Suprapubic skin (tissue), 4 donors: ENCODE measurements at places on chromosomes 13 and 19. TPM values are rescaled to one million over a fixed set of nuclear protein-coding genes. Genes with fewer than 3 reads are reported as not detected.

DNA sequence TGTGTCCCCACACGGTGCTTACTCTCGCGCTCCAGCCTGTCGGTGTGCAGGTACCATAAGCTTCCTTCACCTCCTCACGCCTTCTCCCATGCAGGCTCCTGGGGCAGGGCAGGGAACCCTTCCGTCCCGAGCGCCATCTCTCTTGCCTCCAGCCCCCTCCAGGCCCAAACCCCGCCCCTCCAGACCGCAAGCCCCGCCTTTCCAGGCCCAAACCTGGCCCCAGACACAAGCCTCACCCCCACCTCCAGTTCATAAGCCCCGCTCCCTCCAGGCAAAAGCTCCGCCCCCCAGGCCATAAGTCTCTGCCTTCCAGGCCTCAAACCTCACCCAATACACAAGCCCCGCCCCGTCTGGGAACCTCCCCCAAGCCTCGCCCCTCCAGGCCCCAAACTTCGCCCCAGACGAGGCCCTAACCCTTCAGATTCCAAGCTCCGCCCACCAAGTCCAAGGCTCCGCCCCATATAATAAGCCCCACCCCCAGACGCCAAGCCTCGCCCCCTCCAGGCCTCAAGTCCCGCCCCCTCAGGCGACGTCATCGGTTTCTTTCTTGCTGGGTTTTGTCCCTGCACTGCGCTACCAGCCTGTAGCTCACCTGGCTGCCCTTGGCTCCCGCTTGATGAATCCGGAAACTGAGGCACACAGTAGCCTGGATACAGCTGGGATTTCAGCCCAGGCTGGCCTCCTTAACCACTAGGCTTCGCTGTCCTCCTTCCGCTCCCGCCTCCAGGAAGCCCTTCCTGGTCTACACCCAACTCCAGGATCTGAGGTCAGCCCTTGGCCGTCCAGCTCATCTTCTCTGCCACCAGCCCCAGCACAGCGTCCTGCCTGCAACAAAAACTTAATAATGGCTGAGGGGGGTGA, 16.1 kb downstream of the MKNK2 start:
- no peaks in the 10 kb centered on the region for H3K27me3 ChIP-seq
- H3K36me3 ChIP-seq: peaks cover 23% of the 10 kb centered on the region
- peaks cover 53% of the 10 kb centered on the region for H3K4me1 ChIP-seq
- H3K4me3 ChIP-seq: no peak overlapping the region
- peak; percentile 89 for DNase-seq

DNA sequence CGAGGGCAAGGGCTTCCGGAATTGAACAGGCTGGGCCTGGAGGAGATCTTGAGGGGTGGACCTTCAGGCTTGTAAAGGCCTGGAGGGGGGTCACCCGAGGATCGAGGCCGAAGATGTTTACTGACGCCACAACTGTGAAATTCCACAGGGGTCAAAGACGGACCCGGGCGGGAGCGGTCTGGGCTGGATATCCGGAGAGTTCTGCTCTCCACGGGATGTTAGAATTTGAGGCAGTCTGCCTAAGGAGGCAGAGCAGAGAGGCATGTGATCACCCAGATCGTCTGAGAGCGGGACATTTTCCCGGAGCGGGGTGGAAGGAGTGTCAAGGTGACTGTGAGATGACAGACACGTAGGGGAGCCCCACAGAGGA, 13.2 kb downstream of the KLHL26 start:
- H3K4me1 ChIP-seq: peaks cover 42% of the 10 kb centered on the region
- peak overlapping the region; percentile 36 for H3K4me3 ChIP-seq
- no peaks in the 10 kb centered on the region for H3K36me3 ChIP-seq
- H3K27me3 ChIP-seq: no peaks in the 10 kb centered on the region
- DNase-seq: no peak

DNA sequence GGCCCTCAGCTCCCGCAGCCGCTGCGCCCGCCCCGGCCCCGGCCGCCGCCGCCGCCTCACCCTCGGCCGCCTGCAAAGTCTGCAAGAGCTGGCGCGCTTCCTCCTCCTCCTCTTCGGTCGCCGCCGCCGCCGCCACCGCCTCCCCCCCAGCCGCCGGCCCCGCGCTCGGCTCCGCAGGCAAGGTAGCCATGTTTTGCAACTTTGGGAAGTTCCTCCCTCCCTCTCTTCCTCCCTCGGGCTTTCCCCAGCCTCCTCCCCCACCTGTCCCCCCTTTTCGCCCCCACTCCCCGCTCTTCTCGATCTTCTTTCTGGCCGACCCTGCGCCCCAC, 433 bp downstream of the SIX5 start:
- H3K4me3 ChIP-seq: peak overlapping the region; percentile 86
- no peaks in the 10 kb centered on the region for H3K27me3 ChIP-seq
- H3K36me3 ChIP-seq: no peaks in the 10 kb centered on the region
- peak; percentile 81 for DNase-seq
- peaks cover 47% of the 10 kb centered on the region for H3K4me1 ChIP-seq

- DNase-seq: no peak
- H3K27me3 ChIP-seq: no peaks in the 10 kb centered on the region
Measured at GRCh38 chr13:110444226-110444653, 117.3 kb downstream of the RAB20 start.

DNA sequence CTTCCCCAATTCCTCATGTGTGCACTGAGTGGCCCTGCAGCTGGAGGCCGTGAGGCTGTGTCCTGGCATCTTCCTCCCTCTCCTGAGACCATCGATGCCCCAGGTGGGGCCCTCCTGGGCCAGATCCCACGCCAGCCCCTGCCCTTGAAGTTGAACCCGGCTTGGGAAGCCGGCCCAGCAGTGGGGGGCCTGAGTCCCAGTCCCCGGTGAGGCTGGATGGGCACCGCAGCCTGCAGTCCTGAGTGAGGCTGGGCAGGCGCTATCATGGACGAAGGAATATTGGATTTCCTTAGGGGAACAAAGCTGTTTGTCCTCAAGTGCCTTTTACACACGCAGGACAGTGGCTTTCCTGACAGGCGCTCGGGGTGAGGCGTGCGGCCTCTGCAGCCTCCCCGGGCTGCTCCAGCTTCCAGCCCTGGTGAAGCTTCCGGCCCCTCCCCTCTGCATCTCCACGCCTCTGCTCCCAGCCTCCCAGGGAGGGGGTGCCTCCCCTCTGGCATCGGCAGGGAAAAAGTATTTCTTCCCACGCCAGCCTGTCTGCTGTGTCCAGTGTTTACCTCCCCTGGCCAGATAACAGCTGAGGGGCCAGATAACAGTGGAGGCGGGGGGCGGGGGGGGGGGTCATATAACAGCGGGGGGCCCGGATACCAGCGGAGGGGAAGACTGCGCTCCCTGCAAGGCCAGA, 159.5 kb downstream of the KDM4B start:
- no peak overlapping the region for H3K4me3 ChIP-seq
- H3K27ac ChIP-seq: no peak overlapping the region
- no peak for DNase-seq

DNA sequence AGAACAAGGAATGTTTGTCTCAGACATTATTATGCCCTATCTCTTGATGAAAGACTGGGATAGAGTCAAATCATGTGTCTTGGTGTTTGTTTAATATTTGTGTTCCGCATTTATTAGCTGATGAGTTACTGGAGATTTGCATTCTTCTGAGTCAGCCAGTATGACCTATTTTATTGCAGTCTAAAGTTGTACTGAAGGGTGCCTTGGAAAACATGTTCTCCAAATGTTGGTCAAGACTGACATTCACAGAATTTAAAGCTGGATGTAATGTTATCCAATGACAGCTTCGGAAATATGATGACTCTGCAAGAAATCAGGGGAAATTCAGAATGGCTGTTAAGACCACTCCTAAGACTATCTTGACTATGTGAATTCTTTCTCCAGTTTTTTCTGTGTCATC, 134.0 kb downstream of the KCNRG start:
- H3K27ac ChIP-seq: no peak overlapping the region
- H3K4me1 ChIP-seq: no peaks in the 10 kb centered on the region
- H3K4me3 ChIP-seq: no peak overlapping the region
- no peaks in the 10 kb centered on the region for H3K36me3 ChIP-seq

Gene KLK12
- total RNA-seq: 5.0 TPM

DNA sequence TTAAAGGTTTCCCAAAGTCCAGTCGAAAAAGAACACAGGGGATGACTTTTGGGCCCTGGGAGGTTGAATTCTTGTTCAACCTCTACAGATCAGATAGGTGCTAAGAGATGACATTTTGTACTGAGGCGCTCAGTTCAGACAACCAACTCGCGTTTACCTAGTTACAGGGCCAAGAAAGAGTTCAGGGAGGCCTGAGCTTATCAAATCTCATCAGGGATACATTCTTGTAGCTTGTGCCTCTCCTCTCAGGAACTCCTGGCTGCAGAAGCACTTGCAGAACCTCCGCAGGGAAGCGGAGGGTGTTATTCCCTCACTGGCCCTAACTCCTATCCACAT, 825 bp downstream of the ZNF776 start:
- peaks cover 40% of the 10 kb centered on the region for H3K36me3 ChIP-seq
- peak overlapping the region; percentile 72 for H3K4me3 ChIP-seq
- H3K27ac ChIP-seq: no peak overlapping the region
- DNase-seq: no peak
- peaks cover 6% of the 10 kb centered on the region for H3K4me1 ChIP-seq

GRCh38 chr19:31317093-31317492, 32.1 kb downstream of the TSHZ3 start:
- no peaks in the 10 kb centered on the region for H3K36me3 ChIP-seq
- H3K4me1 ChIP-seq: peaks cover 17% of the 10 kb centered on the region
- H3K27me3 ChIP-seq: no peaks in the 10 kb centered on the region
- no peak overlapping the region for H3K4me3 ChIP-seq

Gene IL4I1
- total RNA-seq: not detected

DNA sequence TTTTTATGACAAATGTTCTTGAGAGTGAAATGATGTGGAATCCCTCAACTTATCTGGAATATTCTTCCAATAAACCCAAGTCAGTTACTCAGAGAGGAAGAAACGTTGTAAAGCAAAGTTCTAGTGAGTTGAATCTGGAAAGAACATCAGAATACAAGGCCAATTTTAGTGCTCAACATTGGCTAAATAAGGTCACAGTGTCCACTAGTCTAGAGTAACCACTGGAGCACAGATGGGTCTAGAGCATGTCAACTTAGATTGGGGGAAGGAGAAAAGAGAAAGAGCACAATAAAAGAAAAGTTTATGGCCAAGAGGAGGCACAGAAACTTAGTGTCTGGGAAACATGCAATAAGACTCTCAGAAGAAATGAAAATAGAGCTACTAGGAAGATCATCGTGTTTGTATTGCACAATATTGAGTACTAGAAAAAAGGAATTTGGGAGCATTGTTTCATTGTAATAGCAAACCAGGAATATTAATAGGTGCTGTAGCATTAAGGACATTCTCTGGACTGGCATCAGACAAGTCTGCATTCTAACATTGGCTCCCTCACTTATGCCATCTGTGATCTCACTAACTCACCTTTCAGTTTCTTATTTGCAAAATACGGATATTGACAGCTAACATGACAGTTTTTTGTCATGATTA, 1318.5 kb downstream of the PCDH9 start:
- no peak overlapping the region for H3K4me3 ChIP-seq
- H3K36me3 ChIP-seq: no peaks in the 10 kb centered on the region
- H3K27ac ChIP-seq: no peak overlapping the region
- H3K4me1 ChIP-seq: no peaks in the 10 kb centered on the region

- H3K4me3 ChIP-seq: peak overlapping the region; percentile 5
- no peaks in the 10 kb centered on the region for H3K27me3 ChIP-seq
- peaks cover 35% of the 10 kb centered on the region for H3K4me1 ChIP-seq
- H3K36me3 ChIP-seq: peaks cover 72% of the 10 kb centered on the region
- no peak for DNase-seq
- peak overlapping the region; percentile 52 for H3K27ac ChIP-seq
Measured at GRCh38 chr19:39352381-39353255, 10.4 kb downstream of the SAMD4B start.

GRCh38 chr13:48712141-48712540, 58.4 kb downstream of the CYSLTR2 start:
- H3K4me3 ChIP-seq: no peak overlapping the region
- H3K27me3 ChIP-seq: peaks cover 4% of the 10 kb centered on the region
- no peak for DNase-seq
- no peaks in the 10 kb centered on the region for H3K36me3 ChIP-seq
- H3K27ac ChIP-seq: no peak overlapping the region

DNA sequence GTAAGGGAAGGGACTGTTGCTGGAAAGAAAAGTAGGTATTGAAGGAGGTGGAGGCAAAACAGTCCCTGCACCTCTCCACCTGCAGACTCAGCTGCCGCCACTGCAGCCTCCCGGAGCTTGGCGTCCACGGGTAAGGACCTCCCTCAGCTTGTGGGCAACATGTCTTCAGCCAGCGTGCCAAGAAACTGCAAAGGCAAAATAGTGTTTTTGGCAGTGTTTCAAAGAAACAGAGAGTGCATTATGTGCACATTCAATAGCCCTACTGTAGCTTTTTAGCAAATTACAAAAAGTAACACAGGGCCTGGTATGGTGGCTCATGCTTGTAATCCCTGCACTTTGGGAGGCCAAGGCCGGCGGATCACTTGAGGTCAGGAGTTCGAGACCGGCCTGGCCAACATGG, 57.4 kb downstream of the ATP11A start:
- H3K27ac ChIP-seq: no peak overlapping the region
- H3K36me3 ChIP-seq: no peaks in the 10 kb centered on the region
- no peaks in the 10 kb centered on the region for H3K27me3 ChIP-seq
- H3K4me3 ChIP-seq: no peak overlapping the region
- DNase-seq: no peak

- H3K36me3 ChIP-seq: no peaks in the 10 kb centered on the region
- no peaks in the 10 kb centered on the region for H3K4me1 ChIP-seq
- DNase-seq: no peak
- H3K27me3 ChIP-seq: no peaks in the 10 kb centered on the region
Measured at GRCh38 chr13:59337070-59337469, 826.7 kb downstream of the DIAPH3 start.

DNA sequence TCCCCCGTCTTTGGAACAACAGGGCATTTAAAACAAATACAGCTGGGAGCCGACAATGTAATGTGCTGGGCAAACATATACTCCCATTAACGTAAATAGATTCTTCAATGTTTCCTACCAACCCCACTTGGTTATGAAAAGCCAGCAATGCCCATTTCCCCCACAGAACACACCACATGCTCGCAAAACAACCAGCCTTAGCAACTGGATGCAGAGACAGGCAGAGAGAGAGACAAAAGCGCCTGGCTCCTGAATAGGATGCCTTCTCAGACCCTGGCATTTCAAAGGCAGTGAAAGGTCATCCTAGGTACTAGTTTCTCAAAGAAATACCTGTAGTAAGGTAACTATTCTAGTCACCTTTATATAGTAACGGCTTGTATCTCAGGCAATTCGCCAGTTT, 462.9 kb downstream of the ITGBL1 start:
- peaks cover 54% of the 10 kb centered on the region for H3K27me3 ChIP-seq
- no peak for DNase-seq
- H3K27ac ChIP-seq: no peak overlapping the region

- peak overlapping the region; percentile 73 for H3K27ac ChIP-seq
- peak overlapping the region; percentile 51 for H3K4me3 ChIP-seq
- H3K4me1 ChIP-seq: peaks cover 65% of the 10 kb centered on the region
Measured at GRCh38 chr19:48492925-48493717, 18.5 kb downstream of the LMTK3 start.

- no peak for DNase-seq
- H3K36me3 ChIP-seq: no peaks in the 10 kb centered on the region
- peak overlapping the region; percentile 67 for H3K27ac ChIP-seq
- no peak overlapping the region for H3K4me3 ChIP-seq
- no peaks in the 10 kb centered on the region for H3K27me3 ChIP-seq
Measured at GRCh38 chr13:110965038-110965754, 50.3 kb upstream of the ANKRD10 start.

Gene FBXO17
- 11.3 TPM for total RNA-seq

Gene ZNF615
- 19.6 TPM for total RNA-seq

Gene CGB7
- 4.4 TPM for total RNA-seq
